NCI-H774 (cell line): ENCODE measurements at places on chromosomes 3 and 15.

DNA sequence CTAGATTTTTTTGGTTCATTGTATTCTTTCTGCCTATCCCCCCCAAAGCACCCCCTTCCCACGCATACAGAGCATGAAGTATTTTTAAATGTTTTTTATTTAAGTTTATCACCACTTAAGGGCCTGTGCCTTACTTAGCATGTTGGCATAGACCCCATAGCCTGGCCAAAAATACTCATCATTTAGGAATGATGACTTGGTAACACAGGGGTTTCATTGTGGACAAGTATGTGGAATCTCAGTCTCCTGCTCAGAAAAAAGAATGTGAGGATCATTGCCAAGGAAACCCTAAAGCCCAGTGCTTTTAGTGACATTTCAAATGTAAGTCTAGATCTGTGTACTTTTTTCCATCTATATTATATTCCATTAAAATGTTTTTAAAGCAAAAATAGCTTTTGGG lies 146.3 kb downstream of the ALCAM start:
- DNase-seq = no peak

- no peak for DNase-seq
These were observed 28.3 kb downstream of the STARD5 start for GRCh38 chr15:81295486-81296121.

DNA sequence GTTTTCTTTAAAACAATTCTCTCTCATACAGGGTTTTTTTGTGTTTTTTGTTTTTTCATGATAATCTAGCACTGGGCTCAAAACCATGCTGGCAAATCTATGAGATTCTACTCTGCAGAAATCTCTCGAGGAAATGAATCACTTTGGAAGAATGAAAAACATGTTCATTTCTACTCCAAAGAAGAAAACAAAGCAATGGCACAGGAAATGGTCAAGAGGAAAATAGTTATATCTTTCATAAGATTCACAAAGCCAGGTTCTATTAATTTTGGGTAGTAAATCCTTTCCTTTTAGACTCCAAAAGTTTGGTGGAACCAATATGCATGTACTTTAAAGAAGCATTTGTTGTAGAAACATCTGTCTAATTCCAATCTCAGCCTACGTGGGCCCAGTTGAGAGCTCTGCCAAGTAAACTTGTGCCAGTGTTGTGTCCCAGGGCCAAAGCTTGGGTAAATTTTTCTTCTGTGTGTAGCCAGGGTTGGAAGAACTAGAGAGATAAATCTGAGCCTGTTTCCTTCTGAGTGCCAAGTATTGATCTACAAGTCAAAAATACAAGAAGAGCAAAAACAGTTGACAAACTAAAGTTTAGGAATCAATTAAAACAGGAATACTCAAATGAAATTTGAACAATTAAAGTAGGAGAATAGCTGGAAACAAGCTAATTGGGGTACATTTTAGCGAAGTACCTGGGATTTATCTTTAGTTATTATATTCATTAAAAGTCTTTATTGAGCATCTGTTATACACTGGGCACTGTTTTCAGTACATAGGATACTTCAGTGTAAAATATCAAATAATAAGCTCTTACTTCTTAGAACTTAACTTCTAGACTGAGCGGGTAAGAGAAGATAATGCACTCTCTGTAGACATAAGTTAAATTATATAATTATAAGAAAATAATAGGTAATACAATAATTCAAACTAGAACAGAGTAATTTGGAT lies 657.5 kb upstream of the NECTIN3 start:
- DNase-seq = no peak

- DNase-seq = no peak
These were observed 30.9 kb upstream of the CLK3 start for GRCh38 chr15:74584779-74585178.

DNA sequence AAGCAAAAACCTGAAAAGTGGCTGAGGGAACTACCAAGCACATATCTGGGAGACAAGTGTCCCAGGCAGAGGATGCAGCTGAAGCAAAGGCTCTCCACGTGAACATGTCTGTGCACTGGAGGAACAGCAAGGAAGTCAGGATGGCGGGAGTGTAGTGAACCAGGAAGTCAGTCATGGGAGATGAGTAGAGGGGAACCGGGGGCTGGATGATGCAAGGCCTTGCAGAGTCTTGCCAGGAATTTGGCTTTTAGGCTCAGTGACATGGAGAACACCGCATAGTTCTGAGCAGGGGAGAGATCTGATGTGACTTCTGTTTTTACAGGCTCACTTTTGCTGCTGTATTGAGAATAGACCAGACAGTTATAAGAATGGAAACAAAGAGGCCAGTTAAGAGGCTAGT lies 19.0 kb downstream of the C2CD4A start:
- DNase-seq = no peak

- no peak for DNase-seq
These were observed 25.1 kb downstream of the RLBP1 start for GRCh38 chr15:89196241-89196640.

GRCh38 chr3:18559331-18559842 lies 134.2 kb upstream of the SATB1 start:
- DNase-seq = peak; percentile 34

GRCh38 chr3:54874816-54875556 lies 52.9 kb downstream of the LRTM1 start:
- no peak for DNase-seq

DNA sequence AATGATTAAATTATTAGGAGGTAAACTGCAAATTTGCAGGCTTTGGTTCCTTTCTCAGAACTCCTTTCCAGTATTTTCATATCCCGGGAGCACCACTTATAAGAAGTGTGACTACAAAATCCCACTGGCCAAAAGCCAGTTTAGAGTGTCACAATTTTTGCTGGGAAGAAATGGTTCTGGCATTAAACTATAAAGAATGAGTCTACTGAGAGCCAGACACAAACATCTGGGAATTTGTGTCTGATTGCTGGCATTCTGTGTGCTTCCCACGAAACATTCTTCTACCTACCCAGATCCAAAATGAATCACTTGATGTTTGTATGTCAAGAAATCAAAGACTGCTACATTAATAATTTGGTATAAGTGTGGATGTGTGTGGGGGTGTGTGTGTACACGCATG lies 82.8 kb downstream of the DUT start:
- no peak for DNase-seq

DNA sequence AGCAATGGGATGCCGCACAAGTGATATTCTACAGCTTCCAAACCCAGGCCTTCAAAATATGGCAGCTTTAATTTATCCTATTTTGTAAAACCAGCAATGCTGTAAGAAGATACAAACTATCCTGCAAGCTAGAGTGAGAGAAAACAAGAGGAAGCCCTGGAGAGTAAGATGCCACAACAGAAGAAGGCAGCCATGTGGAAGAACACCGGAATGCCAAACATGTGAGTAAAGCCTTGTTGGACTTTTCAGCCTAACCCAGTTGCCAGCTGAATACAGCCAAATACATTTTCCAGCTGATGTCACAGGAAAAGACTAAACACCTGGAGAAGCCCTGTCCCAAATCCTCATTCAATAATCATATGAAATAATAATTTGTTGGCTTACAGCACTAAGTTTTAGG lies 1115.1 kb upstream of the CADM2 start:
- no peak for DNase-seq

DNA sequence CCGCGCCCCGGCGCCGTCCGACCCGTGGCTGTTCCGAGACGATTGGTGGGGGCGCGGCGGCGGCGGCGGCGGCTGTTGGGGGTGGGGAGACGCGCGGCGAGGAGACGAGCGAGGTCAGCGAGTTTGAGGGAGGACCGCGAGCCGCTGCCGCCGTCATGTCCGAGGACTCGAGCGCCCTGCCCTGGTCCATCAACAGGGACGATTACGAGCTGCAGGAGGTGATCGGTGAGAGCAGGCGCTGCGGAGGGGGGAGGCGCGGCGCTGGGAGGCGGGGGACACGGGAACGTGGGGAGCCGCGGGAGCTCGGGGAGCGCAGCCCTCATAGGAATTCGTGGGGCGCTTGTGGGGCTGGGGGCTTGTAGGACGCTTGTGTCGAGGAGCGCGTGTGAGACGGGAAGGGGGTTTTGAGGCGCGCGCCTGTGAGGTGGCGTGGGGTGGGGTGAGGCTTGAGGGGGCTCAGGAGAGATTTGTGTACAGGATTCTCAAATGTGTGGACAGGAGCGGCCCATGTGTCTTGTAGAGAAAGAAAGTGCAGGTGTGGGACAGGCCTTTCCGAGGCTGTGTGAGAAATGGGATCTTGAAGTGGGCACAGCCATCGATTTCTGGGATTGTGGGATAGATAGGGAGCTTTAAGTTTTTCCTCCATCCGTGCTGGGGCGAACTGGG lies 518 bp downstream of the OXSR1 start:
- DNase-seq = no peak

DNA sequence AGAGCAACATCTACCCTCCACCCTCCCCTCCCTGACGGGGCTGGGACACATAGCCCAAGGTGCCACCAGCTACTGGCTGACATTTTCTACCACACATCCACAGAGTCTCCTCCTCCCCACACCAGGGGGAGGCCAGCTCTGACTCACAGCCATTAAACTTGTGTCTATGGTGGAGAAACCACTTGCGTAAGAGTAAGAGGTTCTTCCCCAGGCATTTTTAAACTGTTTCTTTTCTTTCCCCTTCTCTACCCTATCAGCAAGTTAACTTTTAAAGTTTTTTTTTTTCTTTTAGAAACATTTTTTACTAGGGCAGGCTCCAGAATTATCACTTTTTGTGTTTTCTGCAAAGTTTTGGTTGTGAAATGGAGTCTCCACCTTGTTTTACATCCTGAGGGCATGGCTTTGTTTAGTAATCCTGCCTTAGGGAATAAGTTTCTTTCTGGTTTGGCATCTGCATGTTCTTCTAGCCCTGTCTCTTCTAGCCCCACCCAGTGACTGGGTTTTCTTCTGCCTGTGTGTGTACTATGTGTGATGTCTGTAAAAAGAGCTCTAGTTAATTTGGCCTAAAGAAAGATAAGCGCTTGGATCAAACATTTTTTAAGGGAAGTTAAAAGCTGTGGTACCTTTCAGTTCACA lies 148.8 kb upstream of the GADL1 start:
- no peak for DNase-seq

DNA sequence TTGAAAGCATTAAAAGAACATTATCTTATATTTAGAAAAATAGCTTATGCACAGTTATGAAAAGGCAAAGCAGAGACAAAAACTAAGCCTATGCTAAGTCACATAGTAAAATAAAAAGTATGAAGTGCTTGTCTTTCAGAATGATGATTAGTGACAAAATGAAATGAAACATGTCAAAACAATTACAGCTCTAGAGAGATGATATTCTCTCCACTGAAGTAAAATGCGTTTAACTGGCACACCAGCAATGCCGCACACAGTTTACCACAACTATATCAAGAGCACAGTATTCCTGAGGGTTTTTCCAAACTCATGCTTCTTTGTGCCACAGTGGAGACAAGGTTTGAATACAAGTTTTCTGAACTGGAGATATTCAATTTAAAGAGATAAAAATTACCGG lies 2.1 kb upstream of the ZBBX start:
- no peak for DNase-seq

DNA sequence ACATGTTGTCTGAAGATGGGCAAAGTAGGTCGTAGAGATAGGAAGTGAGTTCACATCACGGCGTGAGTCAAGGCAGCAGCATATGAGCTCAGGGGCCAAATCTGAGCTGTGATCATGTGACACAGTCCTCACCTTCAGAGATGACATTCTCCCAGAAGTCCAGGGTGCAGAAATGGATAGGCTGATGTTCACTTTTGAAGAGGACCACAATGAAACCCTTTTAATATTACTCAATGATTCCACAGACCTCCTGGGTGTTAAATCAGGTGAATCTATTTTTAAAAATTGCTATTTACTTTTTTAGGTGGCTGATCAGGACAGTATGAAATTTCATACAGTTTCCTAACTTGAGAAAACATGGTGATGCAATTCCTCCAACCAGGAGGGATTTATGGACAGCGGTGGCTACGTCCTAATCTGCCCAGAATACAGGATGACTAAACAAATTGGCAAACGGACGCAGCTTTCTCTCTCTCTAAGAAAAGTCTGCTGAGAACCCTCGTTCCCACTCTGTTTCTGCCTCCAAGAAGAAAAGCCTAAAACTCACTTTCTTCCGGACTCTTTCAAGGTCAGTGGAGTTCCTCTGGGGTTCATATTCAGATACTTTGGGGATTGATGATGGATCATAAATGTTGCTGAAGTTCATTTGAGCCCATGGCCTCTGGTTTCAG lies 34.4 kb downstream of the B3GNT5 start:
- no peak for DNase-seq

DNA sequence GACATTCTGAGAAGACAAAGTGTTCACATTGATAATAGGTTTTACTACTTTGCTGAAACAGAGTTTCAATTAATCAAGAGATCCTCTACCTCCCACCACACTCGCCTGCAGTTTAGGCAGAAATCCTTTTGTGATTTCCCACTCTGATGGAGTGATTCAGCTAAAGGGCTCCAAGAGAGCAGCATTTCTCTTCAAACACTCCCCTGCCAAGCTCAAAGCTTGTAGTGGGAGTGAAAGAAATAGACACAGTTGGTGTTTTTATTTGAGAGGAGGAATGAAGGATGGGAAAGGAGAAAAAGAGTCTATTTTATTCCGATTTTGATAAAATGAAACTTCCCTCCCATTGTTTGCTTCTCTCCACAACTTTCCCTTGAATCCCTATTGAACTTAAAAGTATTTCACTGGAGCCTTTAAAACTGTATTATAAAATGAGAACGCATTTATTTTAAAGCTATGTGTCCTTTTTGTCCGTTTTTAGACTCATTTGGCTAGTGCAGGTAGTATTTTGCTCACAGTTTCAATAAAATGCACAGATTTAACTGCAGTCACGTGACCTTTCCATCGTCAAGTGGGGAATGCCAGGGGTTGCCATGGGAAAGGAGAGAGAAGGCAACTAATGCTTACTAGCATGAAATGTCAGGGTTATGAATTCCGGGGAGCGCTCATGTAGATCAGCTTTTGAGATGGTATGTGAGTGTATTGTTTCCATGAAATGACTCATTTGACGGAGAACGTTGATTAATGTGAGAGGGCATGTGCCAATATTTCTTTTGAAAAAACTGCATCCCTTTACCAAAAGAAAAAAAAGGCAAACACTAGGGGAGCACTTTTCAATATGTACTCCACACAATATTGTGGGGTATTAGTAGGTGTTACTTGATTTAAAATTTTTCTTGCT lies 7.7 kb upstream of the OSBPL11 start:
- no peak for DNase-seq

GRCh38 chr3:44337248-44337785 lies 1.2 kb upstream of the TCAIM start:
- DNase-seq = no peak

DNA sequence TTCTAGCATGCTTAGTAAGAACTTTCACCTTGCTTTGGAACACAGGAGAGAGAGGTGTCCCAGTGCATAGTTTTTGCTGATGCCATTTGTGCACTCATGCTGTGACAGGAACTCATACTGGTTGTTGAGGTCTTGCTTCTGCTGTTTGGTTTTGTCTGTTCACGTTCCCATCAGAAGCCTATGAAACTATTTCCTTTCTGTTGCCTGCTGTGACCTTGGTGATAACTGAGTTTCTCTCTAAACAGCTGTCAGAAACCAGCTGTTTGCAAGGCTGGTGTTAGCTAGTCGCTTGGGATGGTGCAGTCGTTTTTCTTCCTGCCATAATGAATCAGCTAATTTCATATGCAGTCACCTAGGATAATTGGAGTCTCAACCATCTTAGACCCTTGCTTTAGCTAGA lies 724.1 kb downstream of the GRM7 start:
- no peak for DNase-seq

- no peak for DNase-seq
These were observed 6.9 kb upstream of the SLC9A9 start for GRCh38 chr3:143855183-143855582.
